ELR (cell line): ENCODE measurements at places on chromosomes 1 and 21.

DNA sequence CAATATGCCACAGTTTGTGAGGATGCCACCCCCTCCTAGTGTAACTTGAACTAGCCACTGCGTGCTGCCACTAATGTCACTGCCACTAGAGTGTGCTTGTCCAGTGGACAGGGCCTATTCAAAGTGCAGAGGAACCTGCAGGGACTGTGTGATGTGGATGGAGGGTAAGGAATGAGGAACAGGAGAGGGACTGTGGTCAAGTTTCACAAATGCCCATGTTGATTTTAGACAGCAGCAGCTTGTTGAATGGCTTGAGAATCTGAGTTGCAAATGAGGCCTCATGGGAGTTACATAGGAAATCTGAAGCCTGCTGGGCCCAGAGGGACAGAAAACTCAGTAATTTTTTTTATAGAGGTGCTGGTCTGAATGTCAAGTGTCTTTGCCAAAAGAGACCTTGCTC lies 112.3 kb downstream of the HHAT start:
- DNase-seq: no peak

DNA sequence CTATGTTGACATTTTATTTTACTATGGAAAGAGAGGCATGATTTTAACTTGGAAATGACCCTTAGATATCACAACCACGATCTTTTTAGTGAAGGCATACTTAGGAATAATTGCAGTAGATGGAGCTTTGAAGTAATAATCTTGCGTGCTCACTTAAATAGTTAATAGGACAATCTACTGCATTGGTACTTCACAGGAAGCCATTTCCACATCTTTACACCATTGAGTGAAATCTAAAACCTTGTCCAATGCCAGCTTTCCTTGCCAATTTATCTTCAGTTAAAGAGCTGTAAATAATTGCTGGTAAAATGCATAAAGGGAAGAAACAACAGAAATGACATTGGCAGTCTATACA lies 586.3 kb downstream of the ADGRL2 start:
- no peak for DNase-seq

DNA sequence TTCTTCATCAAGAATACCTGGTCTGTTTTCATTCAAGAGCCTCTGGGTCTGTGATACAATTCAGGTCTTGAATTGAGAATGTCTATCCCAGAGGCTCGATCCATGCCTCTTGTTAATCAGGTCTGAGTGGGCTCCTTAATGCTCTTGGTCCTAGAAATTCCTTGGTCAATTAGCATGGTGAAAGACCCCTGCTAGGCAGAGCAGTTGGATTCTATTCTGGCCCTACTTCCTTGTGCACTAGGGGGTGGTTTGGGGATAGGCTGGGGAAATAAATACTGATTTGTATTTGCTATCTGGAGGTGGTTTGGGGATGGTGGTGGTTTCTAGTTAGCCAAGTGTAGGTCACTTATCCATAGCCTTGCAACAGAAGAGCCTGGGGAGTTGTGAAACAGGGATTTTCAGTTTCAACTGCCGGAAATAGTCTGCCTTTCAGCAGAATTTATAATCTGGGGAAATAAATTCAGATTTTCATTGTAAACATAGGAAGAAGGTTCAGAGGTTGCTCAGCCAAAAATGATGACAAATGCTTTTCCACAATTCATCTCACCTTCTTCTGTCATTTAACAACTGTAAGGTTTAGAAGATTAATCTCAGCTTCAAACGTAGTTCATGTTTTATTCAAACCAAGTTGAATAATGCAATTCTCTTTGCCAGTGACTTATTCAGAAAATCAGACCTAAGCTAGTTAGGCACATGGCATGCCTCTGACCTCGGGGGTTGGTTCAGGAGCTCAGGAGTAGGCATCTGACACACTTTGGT lies 22.2 kb upstream of the SCAF4 start:
- no peak for DNase-seq

GRCh38 chr1:161100556-161100955 lies 2.4 kb downstream of the KLHDC9 start:
- no peak for DNase-seq

DNA sequence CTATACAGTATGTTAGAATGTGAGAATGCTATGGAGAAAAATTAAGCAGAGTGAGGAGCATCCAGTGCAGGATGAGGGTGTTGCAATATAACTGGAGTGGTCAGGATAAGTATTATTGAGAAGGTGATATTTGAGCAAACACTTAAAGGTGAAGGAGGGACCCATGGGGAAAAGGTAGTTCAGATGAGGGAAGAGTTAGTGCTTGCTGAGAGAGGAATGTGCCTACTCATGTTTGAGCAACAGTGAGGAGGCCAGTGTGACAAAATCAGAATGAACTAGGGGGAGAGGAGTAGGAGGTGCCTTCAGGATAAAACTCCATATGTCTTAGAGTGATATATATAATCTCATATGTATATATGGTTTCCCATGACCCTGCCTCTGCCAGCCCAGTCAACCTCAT lies 6.2 kb upstream of the TRIM45 start:
- DNase-seq: no peak

DNA sequence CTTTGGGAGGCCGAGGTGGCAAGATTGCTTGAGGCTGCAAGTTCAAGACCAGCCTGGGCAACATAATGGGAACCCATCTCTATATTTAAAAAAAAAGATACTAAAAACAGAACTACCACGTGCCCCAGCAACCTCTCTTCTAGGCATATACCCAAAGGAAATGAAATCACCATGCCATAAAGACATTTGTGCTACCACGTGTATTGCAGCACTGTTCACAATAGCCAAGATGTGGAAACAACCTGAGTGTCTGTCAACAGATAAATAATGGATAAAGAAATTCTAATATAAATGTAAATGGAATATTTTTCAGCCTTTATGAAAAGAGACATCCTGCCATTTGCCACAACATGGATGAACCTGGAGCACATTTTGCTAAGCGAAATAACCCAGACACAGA lies 128.6 kb downstream of the PCNX2 start:
- no peak for DNase-seq

DNA sequence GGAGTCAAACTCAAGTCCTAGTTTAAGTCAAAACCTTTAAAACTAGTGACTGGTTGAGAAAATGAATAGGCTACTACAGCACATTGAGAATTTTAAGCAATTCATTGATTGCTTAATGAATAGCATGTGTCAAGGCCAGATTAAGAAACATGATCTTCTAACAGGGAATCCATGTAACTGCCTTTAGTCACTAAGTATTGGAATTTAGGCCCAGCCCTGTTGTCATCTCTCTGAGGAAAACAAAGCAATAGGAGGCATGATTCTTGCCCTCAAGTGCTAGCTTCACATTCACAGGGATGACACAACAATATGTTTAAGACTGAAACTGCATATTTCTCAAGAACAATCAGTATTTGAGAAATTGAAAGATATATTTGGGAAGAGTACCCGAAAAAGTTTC lies 70.0 kb upstream of the PTGS2 start:
- DNase-seq: peak; percentile 32

- DNase-seq: peak; percentile 62
These were observed 67.3 kb upstream of the CNTN2 start for GRCh38 chr1:204975568-204976235.

DNA sequence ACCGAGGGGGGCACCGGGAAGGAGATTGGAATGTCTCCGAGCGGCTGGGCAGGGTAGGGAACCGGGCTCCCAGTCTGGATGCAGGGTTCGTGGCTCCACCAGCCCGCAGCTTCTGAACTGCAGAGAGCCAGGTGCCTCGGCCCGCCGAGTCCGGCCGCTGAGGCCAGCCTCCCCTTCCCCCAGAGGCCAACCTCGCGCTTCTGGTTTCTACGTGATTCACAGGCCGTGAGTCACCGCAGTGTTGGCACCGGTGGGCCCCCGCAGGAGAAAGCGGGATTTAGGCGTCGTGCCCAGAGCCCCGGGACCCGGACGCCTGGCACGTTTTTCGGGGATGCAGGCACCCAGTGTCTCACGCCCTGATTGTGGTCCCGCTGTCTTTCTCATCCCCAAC lies 458 bp downstream of the CRABP2 start:
- peak; percentile 89 for DNase-seq

GRCh38 chr1:92154934-92155333 lies 62.8 kb upstream of the C1orf146 start:
- no peak for DNase-seq

DNA sequence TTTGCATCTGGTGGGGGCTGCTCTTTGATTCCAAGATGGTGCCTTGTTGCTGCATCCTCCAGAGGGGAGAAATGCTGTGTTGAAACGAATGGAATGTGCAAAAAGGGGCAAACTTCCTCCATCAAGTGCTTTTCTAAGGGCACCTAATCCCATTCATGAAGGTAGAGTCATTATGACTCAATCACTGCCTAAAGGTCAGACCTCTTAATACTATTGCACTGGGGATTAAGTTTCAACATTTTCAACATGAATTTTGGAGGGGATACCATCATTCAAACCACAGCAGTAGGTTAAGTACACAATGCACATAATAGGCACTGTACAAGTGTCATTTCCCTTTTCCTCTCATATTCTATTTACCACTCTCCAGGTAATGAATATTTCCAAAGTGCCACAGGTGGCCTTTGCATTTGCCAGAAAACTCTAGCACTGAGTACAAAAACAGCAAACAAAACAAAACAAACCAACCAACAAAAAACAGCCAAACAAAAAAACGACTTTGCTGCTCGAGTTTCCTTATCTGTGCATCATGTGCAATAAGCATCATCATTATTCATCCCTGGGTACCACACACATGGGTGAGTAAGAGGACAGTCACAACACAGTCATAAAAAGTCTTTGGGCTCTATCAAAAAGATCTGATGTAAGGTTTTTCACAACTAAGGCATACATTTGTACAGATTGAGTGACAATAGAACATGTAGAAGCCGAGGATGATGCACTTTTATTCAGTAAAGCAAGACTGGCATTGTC lies 42.5 kb downstream of the IFI44 start:
- peak; percentile 93 for DNase-seq

- DNase-seq: no peak
These were observed 33.0 kb downstream of the KCNC4 start for GRCh38 chr1:110243146-110243545.

DNA sequence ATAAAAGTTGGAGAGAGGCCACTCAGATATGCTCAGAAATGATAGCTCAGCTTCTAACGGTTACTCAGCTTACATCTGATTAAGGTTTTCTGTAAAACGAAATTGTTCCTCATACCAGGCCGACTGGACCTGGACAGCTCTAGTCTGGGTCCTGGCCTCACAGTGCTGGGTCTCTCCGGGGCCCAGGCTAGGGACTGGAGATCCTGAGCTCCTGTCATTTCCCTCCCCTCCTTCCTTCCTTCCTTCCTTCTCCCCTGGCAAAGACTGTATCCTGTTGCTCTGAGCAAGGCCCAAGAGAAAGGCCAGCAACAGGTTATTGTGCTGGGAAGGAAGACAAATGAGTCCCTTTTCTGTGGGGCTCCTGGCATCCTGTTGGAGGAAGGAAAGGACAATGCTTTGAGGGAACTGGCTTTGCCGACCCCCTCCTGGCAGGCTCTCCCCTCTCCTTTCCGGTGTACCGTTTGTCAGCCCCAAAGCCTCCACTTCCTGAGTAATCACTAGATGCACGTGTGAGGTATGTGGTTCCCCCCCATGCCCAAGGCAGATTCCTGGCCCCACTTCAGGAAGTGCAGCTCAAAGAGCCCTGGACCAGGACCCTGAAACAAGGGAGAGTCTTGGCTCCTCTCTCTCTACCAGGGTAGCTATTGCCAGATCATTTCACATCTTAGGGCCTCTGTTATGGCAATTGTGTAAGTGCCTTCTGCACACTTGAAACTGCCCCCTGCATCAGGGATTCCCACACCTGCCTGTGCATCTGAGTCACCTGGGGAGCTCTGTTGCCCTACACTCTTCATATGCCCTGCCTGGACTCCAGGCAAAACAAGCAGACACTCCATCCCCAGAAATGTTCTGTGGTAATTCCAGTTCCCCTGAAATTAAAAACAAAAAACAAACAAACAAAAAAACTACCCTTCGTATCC lies 212.7 kb upstream of the FGGY start:
- peak; percentile 87 for DNase-seq

- DNase-seq: peak; percentile 23
These were observed 68.9 kb upstream of the PARP1 start for GRCh38 chr1:226476648-226477319.

DNA sequence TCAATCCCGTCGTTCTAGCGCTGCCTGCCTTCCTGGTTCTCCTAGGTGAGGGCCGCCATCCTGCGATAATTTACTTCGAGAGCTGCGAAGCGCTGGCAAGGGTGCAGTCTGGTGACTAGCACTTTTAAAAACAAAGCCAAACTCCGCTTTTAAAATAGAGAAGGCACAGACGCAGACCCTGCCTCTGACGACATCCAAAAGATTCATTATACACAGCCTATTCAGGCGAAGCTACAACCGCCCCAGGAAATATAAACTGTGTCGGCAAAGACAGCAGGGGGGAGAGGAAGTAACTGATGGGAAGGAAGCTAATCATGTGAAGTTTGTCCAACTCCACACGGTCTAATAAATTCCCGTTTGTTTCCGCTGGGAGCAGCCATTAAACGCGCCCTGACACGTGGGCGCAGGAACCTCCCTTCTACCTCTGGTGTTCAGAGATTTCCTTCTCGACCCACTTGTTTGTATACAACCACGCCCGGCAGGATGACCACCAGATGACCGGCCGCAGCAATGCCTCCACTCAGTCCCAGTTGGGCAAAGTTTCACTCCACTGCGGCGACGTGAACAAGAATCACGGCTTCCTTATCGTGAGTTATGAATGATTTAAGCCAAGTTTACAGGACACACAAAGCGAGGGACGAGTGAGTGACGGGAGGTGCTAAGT lies 1.3 kb downstream of the GNG12 start:
- DNase-seq: peak; percentile 94

GRCh38 chr1:3668585-3669300 lies 16.4 kb downstream of the TP73 start:
- no peak for DNase-seq

DNA sequence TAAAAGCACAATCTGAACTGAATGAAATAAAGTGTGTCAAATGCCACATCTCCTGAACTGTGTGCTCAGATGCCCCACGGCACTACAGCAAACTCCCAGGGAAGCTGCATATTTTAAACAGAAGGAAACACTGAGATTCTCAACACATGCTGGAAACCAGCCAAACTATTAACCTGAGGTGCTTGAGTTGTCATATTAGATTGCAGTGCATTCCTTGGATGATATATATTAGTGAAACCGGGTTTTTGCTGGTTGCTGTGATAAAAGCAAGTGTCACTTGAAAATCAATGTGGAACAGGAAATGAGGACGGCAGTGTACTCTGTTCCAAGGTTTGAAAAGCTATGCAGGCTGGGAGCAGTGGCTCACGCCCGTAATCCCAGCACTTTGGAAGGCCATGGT lies 8.7 kb downstream of the SYNJ1 start:
- DNase-seq: no peak

GRCh38 chr1:179709841-179710329 lies 33.2 kb upstream of the FAM163A start:
- peak; percentile 16 for DNase-seq

GRCh38 chr1:177476676-177477075 lies 305.9 kb downstream of the BRINP2 start:
- no peak for DNase-seq

- no peak for DNase-seq
These were observed 32.1 kb upstream of the ST6GALNAC5 start for GRCh38 chr1:76835203-76835602.

DNA sequence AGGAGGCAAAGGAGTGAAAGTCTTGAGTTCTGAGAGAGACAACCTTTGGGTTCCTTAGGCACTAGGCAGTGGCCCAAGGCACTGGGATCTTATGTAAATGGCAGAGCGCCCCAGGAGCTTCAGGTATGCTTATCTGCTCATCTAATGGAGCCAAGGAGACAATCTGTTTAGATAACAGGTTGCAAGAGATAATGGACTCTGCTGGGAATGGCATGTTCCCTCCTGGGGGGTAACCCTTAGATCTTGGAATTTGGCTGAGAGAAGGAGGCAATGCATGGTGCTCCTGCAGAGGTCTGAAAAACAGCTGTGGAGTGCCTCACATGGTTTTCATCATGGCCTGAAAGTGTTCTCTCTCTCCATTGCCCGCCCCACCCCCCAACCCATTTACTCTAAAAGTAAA lies 44.1 kb upstream of the WLS start:
- DNase-seq: no peak
